Activated naive CD8-positive, alpha-beta T cell treated with anti-CD3 and anti-CD28 coated beads, Interleukin-2, amount 10 ng/mL, durations not matched to agents 7 days and 5 days (primary cell): ENCODE measurements at places on chromosomes 4 and X. TPM values are rescaled to one million over a fixed set of nuclear protein-coding genes. Genes with fewer than 3 reads are reported as not detected.

GRCh38 chr4:29553846-29554245 lies 1166.3 kb upstream of the PCDH7 start:
- no peaks in the 10 kb centered on the region for H3K4me1 ChIP-seq
- no peak for DNase-seq
- H3K27ac ChIP-seq: no peak overlapping the region
- H3K36me3 ChIP-seq: no peaks in the 10 kb centered on the region

GLOD5 gene
- not detected for total RNA-seq

- H3K36me3 ChIP-seq: peaks cover 24% of the 10 kb centered on the region
- DNase-seq: no peak
- H3K27me3 ChIP-seq: no peaks in the 10 kb centered on the region
- H3K4me3 ChIP-seq: peak overlapping the region; percentile 100
- peaks cover 38% of the 10 kb centered on the region for H3K4me1 ChIP-seq
- H3K27ac ChIP-seq: peak overlapping the region; percentile 63
Observed at GRCh38 chr4:173367946-173368345, 2.8 kb upstream of the SAP30 start.

DNA sequence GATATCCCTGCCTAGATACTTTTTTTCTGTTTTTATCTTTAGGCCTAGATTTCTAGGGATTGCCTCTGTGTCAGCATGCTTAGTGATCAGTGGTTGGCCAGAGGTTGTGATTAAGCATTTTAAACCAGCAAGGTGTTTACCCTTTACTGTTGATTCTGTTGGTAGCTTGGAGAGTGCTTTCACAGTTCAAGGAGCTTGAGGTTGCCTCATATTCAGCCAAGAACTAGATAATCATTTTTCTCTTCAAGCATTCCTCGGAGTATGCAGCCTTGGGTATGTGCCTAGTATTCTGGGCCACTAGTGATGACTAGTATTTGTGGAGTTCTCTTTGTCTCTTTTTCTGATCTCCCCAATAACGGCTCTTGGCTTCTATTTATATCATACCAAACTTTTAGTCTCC lies 20.4 kb downstream of the APOOL start:
- H3K27me3 ChIP-seq: no peaks in the 10 kb centered on the region
- H3K4me1 ChIP-seq: no peaks in the 10 kb centered on the region
- H3K27ac ChIP-seq: no peak overlapping the region
- H3K4me3 ChIP-seq: no peak overlapping the region
- no peak for DNase-seq

DNA sequence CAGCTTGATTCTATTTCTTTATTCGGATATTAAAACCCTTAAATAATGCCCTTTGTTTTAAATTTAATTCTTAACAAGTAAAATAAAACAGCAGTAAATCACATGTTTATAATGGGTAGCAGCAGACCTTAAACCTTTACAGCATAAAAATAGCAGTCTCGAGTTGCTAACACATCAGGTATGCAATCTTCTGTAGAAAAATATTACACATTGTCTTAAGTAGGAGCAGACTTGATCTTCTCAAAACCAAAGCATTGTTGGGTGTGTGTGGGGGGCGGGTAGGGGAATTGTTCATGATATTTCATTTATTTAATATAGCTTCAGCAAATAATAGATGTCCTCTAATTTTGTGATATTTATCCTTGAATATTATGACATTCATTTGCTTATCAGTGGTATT lies 331.4 kb downstream of the PCDH7 start:
- H3K36me3 ChIP-seq: no peaks in the 10 kb centered on the region
- no peak for DNase-seq
- H3K27ac ChIP-seq: no peak overlapping the region
- no peaks in the 10 kb centered on the region for H3K27me3 ChIP-seq

GRCh38 chrX:38069273-38069672 lies 62.9 kb downstream of the SYTL5 start:
- no peak overlapping the region for H3K27ac ChIP-seq
- H3K36me3 ChIP-seq: no peaks in the 10 kb centered on the region
- no peaks in the 10 kb centered on the region for H3K4me1 ChIP-seq
- H3K27me3 ChIP-seq: no peaks in the 10 kb centered on the region

DNA sequence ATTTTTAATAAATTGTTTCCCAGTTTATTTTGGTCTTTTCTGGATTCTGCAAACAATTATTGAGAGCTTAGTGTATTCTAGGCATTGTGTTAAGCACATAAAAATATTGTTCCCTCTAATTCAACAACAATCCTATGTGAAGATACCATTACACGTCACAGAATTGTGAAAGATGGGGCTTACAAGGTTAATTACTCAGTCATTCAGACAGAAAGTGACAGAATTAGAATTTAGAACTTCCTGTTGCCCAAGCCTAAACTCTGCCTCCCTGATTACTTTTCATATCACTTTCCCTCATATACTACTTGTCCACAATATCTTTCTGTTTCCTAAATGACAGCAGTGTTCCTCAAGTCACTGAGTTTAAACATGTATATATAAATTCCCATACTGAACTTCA lies 186.7 kb upstream of the VEGFC start:
- H3K27me3 ChIP-seq: no peaks in the 10 kb centered on the region
- no peak overlapping the region for H3K27ac ChIP-seq
- no peak overlapping the region for H3K4me3 ChIP-seq
- no peak for DNase-seq
- no peaks in the 10 kb centered on the region for H3K4me1 ChIP-seq

SLITRK2 gene
- not detected for total RNA-seq
